Jurkat, Clone E6-1 (cell line): ENCODE measurements at places on chromosomes 16 and 17.

DNA sequence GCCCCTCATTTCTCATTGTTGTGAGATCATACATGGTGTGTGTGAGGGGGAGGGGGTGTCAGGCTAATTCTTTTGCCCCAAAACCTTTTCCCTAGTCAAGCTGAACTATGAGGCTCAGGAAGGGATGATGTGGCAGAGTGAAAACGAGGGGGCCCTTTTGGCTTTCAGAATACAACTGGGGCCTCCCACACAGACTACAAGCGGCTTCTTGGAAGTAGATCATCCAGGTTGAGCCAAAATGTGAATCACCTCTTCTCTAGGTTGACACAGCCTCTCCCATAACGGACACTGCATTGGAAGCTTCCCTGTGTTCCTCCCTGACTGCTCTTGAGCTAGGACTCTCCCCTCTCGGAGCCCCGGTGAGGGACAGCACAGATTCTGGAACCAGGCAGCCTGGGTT lies 2.3 kb upstream of the ALKBH5 start:
- DNase-seq = no peak

- no peak for DNase-seq
Measured at GRCh38 chr16:66290431-66290830, 76.1 kb upstream of the CDH5 start.

- no peak for DNase-seq
Measured at GRCh38 chr17:62910277-62910676, 55.8 kb upstream of the TANC2 start.

DNA sequence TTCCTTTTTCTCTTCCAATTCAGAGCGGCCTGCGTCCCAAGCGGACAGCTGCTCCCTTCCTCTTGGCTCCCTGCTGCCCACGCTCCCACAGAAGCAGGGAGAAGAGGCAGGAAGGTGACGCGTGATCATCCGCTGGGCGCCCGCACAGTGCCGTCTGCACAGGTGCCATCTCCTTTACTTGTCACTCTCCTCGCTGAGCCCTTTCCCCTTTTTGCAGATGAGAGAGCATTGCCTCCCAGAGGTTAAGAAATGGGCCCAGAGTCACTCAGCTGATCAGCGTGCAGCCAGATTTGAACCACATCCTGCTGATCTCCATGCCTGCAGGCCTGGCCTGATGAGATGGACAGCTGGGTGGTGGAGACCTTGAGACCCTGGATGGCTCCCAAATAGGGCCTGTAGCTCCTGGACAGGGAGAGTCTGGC lies 299.8 kb downstream of the SEC14L1 start:
- DNase-seq = peak; percentile 86

DNA sequence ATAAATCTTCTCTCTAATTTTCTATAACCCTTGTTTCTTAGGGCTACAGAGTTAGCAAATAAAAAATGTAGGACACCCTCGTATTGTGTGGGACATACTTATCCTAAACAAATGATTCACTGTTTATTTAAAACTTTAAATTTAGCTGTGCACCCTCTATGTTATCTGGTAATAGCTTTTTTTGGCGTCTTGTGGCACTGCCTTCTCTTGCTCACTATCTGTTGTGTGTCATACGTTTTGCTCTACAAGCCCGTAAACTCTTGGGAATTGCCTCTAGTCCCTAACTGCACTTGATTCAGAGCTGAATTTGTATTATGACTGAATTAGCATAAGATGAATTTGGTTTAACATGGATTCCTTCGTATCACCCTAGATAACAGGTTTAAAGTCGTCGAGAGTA lies 144.3 kb upstream of the MYOCD start:
- no peak for DNase-seq

- no peak for DNase-seq
Measured at GRCh38 chr16:78045865-78046581, 23.7 kb downstream of the CLEC3A start.
